ENCODE measurements at places on chromosomes 4 and X.
A peak's percentile ranks its signal among the peaks of the same experiment; 100 is the strongest.

DNA sequence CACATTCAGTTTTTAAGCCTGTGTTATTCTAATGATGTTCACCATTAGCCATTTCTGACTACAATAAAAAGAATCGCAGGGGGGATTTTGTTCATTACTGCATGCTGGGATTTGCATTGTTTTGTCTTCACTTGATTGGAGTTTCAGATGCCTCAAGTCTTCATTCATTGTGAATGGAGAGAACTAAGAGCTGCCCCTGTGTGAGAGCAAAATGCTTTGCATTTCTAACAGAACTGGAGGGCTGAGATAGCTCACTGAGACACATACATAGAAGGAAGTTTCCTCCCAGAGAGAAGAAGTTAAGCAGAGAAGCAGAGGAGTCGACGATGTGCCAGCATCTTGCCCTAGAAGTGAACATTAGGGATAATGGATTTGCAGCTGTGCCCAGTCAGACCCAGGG lies 113.5 kb upstream of the GATB start:
- DNase-seq: no peak

- DNase-seq: peak; percentile 30
These were observed 25.9 kb downstream of the CFAP299 start for GRCh38 chr4:80361329-80361900.

DNA sequence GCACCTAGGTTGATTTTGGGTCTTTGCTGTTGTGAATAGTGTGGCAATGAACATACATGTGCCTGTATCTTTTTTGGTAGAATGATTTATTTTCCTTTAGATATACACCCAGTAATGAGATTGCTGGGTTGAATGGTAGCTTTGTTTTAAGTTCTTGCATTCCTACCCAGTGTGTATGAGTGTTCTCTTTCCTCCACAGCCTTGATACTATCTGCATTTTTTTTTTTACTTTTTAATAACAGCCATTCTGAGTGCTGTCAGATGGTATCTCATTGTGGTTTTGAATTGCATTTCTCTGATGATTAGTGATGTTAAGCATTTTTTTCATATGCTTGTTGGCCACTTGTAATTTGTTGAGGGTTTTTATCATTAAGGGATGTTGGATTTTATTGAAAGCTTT lies 351.8 kb upstream of the GNPDA2 start:
- no peak for DNase-seq

DNA sequence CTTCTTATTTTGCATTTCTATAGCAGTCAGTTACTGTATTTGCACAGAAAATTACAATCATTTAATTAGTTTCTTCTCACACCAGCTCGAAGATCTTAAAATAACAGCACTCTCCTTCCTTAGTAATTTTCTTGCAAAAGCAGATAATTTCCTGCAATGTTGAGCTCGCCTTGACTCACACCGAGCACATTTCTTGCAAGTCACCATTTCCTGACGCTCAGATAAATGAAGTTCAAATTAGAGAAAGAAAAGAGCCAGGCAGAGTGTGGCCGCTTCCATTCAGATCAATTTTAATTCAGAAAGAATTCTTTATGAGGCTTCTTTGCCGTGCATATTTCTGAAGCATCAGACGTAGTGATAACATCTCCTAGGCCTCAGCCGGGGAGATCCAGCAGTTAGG lies 10.1 kb downstream of the SORCS2 start:
- DNase-seq: no peak

DNA sequence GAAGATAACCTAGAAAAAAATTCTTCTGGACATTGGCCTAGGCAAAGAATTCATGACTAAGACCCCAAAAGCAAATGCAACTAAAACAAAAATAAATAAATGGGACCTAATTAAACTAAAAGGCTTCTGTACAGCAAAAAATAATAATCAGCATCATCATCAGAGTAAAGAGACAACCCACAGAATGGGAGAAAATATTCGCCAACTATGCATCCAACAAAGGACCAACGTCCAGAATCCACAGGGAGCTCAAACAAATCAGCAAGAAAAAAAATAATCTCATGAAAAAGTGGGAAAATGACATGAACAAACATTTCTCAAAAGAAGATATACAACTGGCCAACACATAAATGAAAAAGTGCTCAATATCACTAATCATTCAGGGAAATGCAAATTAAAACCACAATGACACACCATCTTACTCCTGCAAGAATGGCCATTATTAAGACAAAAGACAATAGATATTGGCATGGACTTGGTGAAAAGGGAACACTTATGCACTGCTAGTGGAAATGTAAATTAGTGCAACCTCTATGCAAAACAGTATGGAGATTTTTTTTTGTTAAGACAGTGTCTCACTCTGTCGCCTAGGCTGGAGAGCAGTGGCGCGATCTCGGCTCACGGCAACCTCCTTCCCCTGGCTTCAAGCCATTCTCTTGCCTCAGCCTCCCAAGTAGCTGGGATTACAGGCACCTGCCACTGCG lies 29.9 kb downstream of the ELF2 start:
- DNase-seq: no peak

DNA sequence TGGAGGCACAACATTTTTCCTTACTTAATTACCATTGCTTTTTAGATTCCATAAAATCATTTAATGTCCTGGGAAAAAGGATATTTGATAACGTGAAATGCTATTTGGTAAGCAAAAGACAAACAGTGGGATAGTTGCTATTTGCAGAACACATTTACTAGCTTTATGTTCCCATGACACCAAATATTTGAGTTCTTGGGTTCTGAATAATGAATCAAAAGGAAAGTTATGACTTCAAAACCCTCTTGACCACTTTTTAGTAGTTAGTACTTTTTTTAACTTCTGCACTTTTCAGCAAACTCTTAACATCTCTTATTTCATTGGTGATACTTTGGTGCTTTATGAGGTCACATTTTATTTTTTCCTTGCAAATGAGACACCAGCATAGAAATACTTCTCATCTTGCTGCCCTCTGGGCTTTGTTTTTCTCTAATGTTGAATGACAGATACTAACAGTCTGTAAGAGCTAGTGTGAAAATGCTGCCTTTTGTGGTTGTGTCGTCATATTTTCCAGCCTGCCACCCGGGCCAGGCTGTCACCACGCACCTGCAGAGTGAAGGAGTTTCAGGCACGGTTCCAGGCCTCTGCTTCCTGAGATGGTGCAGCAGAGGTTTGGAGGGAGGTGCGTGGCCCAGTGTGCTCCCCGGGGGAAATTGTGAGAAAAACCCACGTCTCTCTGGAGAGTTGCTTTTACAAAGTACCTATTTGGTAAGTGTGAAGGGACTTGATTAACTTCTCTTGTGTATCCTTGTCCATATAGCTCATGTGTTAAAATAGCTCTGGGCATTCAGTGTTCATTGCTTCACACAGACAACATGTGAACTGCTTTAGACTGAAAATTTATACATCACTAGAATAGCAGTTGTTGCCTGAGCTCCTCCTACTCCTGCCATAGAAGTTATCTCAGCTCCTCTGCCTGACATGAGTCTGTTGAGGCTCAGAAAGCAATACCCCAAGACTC lies 34.7 kb downstream of the MSL3 start:
- no peak for DNase-seq

DNA sequence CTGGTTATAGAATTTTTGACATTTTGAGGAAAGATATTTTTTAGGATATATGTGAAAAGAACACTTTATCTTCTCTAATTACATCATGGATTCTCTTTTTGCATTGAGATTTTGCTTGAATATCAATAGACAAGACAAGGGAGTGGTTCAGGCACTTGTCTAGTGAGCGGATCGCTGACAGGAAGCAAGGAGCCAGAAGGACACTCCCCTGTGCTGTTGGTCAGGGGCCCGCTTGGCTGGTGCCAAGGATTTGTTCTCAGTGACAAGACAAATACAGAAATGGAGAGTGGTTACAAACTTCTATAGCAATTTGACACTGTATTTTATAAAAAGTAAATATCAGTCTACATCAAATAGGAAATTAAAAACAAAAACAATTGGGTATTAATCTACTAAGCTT lies 60.0 kb downstream of the SLC9B1 start:
- no peak for DNase-seq

DNA sequence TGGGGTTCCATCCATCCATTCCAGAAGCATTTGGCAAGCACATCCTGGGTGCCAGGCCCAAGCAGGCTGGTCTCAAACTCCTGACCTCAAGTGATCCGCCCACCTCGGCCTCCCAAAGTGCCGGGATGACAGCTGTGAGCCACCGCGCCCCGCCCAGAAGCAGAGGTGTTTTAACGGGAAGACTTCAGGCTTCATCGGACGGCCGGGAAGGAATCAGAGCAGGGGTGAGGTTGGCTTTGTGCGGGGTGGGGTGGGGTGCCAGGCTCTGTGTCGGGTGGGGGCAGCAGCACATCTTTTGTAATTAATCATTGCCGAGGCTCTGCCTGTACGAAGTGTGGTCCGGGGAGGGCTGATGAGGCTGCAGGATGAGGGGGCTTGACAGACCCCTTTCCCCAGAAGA lies 5.1 kb upstream of the SLC25A6 start:
- DNase-seq: no peak

DNA sequence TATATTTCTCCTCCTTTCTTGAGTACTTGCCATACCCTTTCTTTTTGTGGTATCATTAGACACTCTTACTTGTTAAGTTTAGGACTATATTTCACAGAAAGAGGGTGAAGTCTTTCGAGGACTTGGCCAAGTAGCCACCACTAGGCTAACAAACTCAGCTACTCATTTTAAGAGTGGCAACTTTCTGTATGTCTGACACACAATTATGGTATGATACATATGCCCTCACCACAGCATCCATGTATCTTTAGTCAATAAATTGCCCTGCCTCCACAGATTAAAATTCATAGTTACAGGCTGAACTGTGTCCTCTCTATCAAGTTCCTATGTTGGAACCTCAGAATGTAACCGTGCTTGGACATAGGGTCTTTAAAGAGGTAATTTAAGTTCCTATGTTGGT lies 23.2 kb downstream of the TAPT1 start:
- no peak for DNase-seq

GRCh38 chrX:150150076-150150779 lies 211.9 kb upstream of the EOLA2 start:
- DNase-seq: no peak

DNA sequence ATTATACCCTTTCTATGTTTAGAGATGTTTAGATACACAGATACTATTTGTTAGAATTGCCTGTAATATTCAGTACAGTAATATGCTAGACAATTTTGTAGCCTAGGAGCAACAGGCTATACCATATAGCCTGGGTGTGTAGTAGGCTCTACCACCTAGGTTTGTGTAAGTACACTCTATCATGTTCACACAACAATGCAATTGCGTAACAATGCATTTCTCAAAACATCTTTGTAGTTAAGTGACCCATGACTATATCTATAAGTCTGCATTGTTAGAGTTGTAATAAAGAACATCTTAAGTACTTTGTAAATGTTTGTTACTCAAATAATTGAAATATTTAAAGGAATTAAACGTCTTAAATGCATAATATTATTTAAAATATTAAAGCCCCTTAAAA lies 379.3 kb downstream of the PPP3CA start:
- DNase-seq: no peak

- DNase-seq: no peak
These were observed 61.3 kb downstream of the CENPC start for GRCh38 chr4:67483868-67484602.

GRCh38 chr4:35506161-35506560 lies 738.2 kb downstream of the ARAP2 start:
- no peak for DNase-seq

DNA sequence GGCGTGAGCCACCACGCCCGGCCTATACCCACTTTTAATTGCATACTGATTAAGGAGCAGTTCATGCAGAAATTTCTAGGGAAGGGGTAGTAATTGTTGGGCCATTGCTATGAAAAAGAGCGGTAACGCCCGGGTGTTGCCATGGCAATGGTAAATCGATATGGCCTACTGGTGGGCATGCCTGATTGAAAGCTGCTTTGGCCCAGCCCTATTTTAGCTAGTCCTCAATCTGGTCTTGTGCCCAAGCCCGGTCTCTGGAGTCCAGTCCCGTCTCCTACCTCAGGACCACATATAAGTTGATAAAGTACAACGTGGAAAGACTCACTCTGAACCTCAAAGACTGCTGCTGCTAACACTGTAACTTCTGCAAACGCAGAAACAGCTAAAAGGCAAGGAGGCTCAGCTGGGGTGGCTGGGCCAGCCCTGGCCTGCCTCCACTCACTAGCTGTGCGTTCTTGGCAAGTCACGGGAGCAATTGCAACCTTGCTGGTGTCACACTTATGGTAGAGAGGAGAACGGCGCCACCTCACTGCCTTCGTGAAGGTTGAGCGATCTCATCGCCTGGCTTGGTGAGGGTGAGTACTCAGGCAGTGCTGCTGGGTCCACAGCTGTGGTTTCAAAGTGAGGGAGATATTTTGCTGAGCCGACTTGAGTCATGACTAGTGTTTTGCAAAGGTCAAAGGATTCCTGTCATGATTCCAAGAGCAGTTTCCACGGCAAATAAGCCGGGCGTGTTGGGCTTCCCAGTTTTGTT lies 57.0 kb upstream of the GRPEL1 start:
- DNase-seq: peak; percentile 55

DNA sequence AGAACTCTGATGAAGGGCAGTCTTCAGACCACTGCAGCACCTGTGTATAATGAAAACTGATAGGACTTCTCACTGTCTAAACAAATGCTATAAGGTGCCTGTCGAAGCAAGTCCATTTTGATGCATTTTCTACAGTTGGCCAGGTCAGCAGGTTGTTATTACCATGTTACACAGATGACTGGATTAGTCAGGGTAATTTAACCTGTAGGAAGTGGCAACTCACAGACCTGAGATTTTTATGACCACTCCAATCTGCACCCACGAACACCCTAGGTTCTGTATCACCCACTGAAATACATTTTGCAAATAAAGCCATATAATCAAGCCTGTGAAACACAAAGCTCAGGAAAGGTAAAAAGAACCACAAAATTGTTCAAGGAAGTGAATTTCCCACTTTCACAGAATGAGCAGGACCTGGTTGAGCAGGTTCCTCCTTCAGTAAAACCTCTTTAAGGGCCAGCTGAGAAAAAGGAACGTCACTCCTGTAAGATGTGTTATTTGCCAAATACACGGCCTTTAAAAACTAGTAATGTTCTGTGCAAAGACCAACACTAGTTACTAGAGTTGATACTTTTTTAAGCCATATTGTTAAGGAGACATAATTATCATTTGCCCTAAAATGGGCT lies 12.7 kb downstream of the MAML3 start:
- DNase-seq: no peak
